ENCODE measurements at places on chromosomes 11 and 22.

DNA sequence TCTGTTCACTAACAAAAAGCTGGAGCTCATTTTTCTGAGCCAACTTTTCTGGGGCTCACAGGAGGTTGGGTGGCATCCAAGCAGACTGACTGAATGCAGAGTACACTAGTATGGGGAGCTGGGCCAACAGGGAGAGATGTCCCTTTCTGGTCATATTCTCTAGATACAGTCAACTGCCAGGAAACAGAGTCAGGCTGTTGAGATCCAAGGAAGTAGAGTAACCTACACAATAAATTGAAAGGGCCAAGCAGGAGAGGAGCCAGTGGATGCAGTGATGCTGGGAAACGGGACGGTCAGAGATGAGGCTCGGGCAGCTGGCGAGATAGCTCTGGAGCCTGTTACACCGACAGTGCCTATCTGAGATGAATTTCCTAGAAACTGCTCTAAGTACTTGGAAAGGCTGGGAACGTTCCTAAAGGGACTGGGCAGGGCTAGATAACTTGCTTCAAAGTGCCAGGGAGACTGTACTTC, 71.1 kb downstream of the LARGE2 start:
- DNase-seq = no peak

DNA sequence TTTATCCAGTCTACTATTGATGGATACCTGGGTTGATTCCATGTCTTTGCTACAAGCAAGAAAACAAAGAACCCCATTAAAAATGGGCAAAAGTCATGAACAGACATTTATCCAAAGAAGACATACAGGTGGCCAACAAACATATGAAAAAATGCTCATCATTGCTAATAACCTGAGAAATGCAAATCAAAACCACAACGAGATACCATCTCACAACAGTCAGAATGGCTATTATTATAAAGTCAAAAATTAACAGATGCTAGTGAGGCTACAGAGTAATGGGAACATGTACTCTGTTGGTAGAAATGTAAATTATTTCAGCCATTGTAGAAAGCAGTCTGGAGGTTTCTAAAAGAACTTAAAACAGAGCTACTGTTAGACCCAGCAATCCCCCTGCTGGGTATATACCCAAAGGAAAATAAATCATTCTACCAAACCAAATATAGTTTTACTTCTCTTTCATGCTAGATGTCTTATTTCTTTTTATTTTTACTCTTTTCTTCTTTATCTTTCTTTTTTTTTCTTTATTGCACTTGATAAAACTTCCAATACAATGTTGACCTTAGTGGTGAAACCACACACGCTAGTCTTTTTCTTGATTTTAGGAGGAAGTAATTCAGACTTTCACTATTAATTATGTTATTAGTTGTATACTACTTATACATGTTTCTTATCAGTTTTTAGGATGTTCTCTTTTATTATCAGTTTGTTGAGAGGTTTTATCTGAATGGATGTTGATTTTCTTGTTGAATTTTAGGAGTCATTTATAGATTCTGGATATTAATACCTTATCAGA, 14.3 kb downstream of the TRIM22 start:
- DNase-seq = no peak

GRCh38 chr22:33811686-33812085, 108.6 kb downstream of the LARGE1 start:
- no peak for DNase-seq

- DNase-seq = peak; percentile 50
Observed at GRCh38 chr11:2975594-2975993, 16.5 kb downstream of the NAP1L4 start.

- DNase-seq = no peak
Observed at GRCh38 chr11:119845305-119845704, 116.3 kb upstream of the NECTIN1 start.

GRCh38 chr11:10984250-10984649, 126.4 kb upstream of the ZBED5 start:
- no peak for DNase-seq

DNA sequence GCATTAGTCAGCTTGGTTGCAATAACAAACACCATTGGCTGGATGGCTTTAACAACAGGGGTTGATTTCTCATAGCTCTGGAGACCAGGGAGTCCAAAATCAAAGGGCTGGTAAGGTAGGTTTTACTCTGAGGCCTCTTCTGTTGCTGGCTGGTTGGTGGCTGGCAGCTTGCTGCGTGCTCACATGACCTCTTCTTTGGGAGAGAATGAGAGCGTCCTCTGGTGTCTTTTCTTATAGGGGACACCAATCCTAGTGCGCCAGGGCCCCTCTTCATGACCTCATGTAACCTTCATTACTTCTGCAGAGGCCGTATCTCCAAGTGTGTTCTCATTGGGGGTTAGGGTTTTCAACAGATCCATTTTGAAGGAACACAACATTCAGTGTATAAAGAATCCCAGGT, 1308.3 kb downstream of the TBC1D22A start:
- no peak for DNase-seq

DNA sequence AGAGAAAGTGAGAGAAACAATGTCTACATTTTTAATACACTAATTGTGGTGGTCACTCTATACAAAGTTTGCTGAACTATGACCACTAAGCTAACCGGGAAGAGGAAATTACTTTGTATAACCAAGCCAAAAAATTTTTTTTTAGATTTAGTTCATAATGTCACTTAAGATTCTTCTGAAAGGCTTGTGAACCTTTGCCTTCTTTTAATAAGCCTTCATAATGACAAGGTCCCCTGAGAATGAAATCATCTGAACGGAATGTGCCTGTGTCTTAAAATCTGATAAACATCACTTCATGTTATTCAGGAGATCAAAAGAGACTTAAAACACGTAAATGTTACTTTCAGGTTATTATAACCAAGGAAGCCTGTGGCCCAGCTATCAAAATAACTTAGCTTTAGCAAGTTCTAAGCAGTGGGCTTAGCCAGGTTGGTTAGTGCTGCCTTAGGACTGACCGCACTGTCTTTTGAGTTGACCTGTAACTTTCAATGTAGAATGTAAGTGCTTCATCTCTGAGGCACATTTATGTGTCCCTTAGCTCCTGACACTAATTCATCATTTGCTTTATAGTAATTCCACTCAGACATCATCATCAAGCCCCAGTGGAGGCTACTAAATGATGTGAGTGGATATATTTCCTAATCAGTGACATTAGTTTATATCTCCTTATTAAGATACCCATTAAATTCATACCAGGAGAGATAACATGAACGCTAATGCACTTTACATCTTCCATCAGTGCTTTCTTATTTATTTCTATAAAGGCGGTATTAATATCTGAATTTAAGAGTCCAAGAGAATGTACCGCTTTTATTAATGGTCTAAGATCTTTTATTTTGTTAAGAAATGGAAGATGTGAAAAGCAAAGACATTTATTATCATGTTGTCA, 122.5 kb downstream of the WNT11 start:
- DNase-seq = no peak

- DNase-seq = no peak
Observed at GRCh38 chr22:48236261-48236660, 1473.8 kb downstream of the TBC1D22A start.

- DNase-seq = no peak
Observed at GRCh38 chr11:16982256-16982671, 31.9 kb downstream of the PLEKHA7 start.

DNA sequence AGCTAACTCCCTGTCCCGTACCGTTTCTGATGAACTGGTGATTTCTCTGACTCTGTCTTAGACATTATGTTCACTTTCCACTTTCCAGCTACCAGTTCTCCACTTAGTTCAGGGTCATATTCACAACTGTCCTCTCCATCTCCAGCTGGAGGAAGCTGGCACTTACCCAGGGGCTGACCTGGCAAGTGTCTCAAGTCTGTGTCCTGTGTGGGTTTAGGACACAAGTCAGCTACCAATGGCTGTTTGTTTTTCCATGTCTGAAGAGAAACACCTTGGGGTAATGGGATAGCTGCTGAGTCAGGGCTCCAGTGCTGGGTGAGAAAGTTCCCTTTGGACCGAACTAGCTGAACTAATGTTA, 134.4 kb downstream of the CSNK2A3 start:
- no peak for DNase-seq

- DNase-seq = no peak
Observed at GRCh38 chr11:121669422-121669821, 216.7 kb upstream of the SORL1-AS1 start.

GRCh38 chr11:112129656-112130055, 34.2 kb downstream of the IL18 start:
- no peak for DNase-seq

DNA sequence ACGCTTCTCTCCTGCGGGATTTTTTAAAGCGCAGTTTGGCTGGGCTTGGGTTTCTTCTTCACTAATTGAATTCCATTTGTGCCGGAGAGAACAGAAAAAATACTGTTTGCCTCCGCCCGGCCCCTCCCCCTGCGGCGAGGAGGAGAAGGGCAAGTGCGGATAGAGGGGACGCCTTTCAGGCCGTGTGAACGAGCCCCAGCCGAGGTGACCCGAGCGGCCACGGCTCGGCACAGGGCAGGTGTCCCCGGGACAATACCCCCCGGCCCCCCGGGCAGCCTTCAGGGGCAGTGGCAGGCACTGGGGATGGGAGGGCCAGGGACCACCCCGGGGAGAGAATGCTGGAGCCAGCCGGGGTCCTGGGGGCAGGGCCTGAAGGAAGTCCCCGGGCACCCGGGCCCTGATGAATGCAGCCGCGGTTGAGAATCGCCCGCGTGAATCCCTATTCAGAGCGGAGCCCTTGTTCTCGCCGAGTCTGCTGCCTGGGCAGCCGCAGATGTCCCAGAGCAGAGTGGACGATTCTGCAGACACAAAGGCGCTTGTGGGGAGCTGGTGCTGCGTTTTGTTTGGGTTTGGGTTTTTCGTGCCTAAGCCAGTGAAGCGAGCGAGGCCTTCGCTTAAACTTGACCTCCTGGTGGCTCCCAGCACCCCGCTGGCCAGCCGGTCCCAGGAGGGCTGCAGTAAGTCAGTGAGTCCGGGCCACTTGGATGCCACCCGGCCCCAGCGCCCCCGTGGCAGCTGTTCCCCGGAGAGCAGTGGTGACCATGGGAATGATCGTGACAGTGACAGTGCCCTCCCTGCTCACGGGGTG, 96.0 kb downstream of the WNT7B start:
- no peak for DNase-seq

DNA sequence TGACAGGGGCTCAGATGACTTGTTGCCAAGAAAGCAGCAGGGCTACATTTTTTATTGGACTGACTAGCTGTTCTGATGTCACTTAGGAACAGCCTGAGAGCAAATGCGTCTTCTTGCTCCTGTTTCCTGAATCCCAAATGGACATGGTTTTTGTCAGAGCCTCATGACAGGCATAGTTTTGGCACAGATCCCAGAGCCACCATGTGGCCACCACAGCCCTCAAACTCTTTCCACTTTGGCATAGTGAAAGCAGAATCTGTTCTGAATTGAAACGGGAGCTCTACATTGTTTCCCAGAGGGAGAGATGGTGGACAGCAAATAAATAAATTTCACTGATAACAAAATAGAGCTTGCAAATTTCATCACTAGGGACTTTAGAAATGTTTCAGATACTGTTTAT, 222.2 kb downstream of the C11orf87 start:
- no peak for DNase-seq

- peak; percentile 15 for DNase-seq
Observed at GRCh38 chr11:107562647-107563208, 2.8 kb downstream of the ALKBH8 start.

DNA sequence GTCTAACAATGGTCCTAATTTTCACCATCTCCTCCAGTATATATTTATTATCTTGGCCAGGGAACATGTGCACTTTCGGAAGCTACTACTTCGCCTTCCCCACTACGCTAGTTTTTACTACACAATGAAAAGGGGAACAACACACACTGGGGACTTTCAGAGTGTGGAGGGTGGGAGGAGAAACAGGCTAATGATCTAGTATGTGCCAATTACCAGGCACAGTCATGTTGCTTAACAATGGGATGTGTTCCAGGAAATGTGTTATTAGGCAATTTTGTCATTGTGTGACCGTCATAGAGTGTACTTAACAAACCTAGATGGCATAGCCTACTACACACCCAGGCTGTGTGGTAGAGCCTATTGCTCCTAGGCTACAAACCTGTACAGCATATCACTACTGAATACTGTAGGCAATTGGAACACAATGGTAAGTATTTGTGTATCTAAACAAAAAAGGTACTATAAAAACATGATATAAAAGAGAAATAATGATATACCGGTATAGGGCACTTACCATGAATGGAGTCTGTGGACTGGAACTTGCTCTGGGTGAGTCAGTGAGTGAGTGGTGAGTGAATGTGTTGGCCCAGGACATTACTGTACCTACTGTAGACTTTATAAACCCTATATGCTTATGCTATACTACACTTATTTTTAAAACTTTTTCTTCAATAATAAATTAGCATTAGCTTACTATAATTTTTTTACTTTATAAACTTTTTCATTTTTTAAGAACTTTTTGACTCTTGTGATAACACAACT, 20.1 kb upstream of the CUL5 start:
- no peak for DNase-seq

- no peak for DNase-seq
Observed at GRCh38 chr11:97751405-97751804, 1269.3 kb upstream of the CNTN5 start.

Data from stimulated activated CD4-positive, alpha-beta T cell treated with anti-CD3 and anti-CD28 coated beads, Interleukin-4, amount 100 ng/mL, for 24 hours (primary cell).